Suppressor macrophage (primary cell): ENCODE measurements at places on chromosomes 12 and 14.

DNA sequence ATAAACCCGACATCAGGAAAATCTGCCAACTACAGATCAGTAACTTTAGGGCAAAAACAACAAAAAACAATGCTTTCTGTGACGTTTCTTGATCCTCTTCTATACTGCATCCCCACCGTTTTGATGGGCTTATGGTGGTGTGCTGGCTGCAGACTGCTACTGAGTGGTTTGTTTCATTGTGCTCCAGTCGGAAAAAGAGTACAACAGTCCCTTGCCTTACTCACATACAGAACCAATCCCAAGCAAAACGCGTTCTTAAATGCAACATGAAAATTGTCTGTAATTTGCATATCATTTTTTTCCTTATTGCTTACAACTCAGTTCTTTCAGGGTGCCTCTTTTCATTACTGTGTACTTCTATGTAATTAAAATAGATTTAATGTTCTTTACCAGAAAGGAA, 2.3 kb downstream of the ETV6 start:
- DNase-seq = peak; percentile 38

DNA sequence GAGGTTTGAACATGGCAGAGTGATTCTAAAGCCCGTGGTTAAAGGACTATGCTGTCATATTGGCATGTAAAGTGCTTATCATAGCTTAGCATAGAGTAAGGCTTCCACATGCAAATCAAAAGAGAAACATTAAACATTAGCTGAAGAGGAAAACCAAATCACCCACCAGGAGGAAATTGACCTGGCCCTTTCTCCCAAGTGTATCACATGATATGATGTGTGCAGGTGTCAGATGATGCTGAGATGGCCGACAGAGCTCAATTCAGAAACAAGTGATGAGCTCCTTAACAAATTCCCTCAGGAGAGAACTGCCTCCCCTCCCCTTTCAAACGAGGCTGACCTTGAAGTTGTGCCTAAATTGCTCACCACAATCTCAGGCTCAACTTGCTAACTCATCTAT, 217.1 kb upstream of the BTG1 start:
- DNase-seq = no peak

GRCh38 chr12:121167232-121167820, 34.6 kb downstream of the P2RX7 start:
- DNase-seq = peak; percentile 62

GRCh38 chr14:98906123-98906995, 365.6 kb downstream of the BCL11B start:
- DNase-seq = no peak

GRCh38 chr14:67663633-67664032, 10.8 kb downstream of the VTI1B start:
- DNase-seq = no peak

DNA sequence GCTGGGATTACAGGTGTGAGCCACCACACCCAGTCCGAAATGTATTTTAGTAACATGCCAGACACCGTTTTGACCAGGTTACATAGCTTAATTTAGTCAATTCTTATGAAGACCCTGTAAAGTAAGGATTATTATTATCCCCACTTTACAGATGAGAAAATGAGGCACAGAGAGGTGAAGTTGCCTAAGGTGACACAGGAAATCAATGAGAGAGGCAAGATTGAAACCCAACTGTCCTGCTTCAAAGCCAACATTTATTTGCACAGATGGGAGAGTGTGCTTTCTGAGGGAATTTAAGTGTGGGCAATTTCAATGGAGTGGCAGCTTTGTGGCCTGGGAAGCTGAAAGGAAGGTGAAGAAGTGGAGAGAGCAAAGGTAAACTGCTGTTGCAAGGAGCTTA, 19.1 kb upstream of the EPS8 start:
- no peak for DNase-seq

GRCh38 chr12:18054925-18055619, 34.9 kb downstream of the RERGL start:
- no peak for DNase-seq
